GM12864 (cell line): ENCODE measurements at places on chromosomes 7 and 10.

DNA sequence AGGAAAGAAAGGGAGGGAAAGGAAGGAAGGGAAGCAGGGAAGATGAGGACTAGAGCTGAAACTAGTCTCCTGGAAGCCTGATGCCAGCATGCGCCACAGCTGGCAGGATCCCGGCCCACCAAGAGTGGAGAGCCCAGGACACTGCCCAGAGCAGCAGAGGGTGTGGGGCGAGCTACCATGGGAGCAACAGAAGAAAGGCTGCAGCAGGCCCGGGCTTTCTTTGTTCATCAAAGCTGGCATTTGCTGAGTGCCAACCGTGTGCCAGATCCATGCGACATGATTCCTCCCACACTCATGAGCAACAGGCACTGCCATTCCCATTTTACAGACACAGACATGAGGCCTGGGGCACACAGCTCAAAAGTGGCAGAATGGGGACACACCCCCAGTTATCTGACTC lies 68.9 kb downstream of the FAM53B start:
- DNase-seq = no peak

DNA sequence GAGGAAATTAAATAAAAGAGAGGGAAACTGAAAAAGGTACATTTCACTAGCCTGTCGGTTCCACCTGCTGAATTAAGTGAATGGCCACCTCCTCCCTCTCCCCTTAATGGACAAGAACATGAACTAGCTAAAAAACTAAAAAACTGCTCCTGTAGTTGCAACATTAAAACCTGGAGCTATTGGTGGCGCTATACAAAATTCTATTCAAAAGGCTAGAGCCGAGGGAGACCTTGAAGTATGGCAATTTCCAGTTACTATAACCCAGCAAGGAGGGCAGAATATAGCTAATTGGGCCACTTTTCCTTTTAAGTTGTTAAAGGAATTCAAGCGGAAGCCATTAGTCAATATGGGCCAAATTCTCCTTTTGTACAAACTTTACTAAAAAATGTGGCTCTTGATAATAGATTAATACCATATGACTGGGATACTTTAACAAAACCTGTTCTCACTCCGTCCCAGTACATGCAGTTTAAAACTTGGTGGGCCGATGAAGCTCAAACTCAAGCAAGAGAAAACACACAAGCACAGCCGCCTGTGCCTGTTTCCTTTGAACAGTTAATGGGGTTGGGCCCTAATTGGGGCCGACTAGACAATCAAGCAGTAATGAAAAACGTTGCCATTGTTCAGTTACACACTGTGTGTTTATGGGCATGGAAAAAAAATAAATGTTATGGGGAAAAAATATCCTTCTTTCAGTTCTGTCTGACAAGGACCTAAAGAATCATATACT lies 6.5 kb upstream of the CHST3 start:
- no peak for DNase-seq

DNA sequence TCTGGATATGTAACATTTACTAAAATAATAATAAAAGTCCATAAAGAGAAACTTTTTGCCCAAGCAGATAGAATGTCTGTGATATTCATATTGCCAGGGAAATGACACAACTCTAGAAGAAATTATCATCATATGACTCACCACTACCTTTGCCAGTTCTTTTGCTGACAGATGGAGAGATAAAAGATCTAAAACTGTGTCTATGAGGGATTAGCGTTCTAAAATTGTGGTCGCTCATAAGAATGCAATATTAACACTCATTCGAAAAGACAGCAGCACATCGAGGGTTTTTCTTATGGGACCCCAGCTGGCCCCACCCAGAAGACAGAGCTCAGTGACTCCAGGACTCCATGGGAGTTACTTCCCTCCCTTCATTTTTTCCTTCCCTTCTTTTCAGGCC lies 16.6 kb upstream of the LANCL2 start:
- DNase-seq = no peak

GRCh38 chr10:74892839-74893238 lies 66.4 kb downstream of the KAT6B start:
- DNase-seq = no peak

GRCh38 chr7:117113871-117114270 lies 160.6 kb downstream of the ST7 start:
- no peak for DNase-seq

- no peak for DNase-seq
Observed at GRCh38 chr10:92149261-92149660, 141.6 kb downstream of the CPEB3 start.

DNA sequence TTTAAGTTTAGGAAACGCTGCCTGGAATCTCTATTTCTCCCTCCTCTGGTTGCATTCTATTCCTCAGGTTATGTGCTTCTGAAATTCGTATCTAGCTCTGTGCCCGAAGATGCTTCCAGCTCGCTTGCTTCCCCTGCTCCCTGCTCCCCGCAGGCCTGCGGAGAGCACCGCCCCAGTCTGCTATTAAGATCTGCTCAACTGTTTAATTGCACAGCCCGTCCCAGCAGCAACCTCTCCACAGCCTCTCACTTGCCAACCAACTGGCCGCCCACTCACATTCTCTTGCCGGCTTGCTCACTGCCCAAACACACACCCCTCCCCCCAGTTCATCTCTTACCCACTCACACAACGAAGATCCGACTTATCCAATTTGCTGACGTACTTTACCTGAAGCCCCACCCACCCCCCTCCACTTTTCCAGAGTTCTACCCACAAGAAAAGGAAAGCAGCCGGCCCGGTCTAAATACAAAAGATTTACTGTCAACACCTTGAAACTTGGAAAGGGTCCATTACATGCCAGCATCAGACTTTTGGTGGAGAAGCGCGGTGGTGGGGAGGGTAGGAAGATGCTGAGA lies 167.3 kb upstream of the KLF14 start:
- no peak for DNase-seq

GRCh38 chr10:131693766-131694165 lies 207.0 kb upstream of the PPP2R2D start:
- DNase-seq = no peak

- no peak for DNase-seq
Observed at GRCh38 chr10:48913674-48914073, 26.0 kb downstream of the LRRC18 start.

GRCh38 chr10:83925133-83925532 lies 214.2 kb upstream of the GHITM start:
- no peak for DNase-seq

DNA sequence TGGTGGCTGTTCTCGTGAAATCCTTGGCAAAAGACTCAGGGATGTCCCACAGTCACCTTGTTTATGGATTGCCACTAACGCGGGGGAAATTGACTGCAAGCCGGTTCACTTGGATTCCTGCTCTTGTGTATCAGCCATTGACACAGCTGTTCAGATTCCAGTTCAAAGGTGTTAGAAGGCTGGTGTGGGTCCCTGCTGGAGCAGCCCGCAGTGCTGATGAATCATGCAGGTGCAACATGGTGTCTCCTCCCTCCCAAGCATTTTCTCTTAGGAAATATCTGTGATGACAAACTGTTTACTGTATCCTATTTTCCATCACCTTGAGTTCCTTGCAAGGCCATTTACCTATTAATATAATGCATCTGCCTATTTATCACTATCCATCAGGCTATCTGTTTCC lies 170.1 kb downstream of the GATA3 start:
- DNase-seq = no peak

DNA sequence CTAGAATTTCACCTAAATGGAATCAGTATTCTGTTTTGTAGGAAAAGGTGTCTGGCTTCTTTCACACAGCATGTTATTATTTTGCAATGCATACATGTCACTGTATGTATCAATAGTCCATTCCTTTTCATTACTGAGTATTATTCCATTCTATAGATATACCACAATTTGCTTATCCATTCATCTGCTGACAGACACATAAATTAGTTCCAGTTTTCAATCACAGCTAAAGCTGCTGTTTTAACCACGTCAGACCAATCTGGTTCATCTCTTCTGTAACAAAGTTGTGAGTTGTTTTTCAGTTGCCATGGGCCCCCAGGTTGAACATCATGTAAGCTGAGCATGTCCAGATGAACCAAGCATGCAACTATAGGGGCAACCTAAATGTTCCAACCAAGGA lies 282.1 kb upstream of the MKLN1 start:
- no peak for DNase-seq

DNA sequence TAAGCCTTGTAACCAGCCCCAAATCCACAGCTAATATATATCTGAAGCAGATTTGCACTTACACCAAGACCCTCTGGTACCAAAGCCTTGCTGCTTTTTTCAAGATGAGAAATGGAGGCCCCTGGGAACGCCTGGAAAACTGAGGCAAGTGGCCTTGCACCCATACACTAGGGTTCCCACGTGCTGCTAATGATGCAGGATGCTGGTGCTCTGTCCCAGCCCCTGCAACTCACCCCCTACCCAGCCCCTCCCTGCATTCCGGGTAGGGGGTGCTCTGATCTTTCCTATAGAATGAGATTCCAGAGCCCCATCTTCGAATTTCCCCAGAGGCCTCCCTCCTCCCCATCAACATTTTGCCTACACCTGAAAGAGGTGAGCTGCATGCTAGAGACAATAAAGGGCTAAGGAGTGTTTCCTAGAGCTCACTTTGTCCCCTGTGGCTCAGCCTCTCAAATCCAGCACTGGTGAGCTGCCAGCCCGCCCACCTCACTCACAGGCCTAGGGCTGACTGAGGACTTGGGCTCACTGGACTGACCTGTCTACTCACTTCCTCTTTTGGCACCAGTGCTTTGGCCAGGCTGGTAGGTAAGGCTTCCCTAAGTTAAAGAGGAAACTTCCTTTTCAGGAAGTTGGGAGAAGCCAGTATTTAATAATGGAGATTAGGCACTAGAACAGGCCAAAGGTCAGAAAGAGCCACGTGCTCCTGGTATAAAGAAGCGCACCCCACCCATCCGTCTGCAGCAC lies 9.8 kb downstream of the RBP4 start:
- DNase-seq = no peak

- DNase-seq = no peak
Observed at GRCh38 chr7:115223959-115224358, 302.1 kb downstream of the MDFIC start.

- no peak for DNase-seq
Observed at GRCh38 chr10:22429981-22430421, 84.7 kb downstream of the SPAG6 start.

GRCh38 chr10:110007161-110007700 lies 553 bp upstream of the ADD3 start:
- no peak for DNase-seq

DNA sequence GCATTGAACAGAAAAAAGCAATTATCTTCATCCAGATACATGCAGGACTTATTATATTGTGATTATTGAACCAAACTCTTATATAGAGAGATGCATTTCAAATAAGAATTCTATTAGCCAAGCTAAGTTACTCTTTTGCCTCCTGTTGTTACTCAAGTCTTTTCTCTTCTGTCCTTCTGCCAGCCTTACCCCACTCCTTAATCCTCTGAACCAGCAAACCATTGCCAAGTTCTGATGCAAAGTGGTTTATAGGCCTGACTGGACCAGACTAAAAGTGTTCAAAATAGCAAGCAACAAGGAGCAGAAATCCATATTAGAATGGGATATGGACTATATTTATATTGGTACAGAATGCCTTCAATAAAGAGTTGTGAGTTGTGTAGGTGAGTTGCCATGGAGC lies 2.2 kb upstream of the SLC26A4 start:
- no peak for DNase-seq

DNA sequence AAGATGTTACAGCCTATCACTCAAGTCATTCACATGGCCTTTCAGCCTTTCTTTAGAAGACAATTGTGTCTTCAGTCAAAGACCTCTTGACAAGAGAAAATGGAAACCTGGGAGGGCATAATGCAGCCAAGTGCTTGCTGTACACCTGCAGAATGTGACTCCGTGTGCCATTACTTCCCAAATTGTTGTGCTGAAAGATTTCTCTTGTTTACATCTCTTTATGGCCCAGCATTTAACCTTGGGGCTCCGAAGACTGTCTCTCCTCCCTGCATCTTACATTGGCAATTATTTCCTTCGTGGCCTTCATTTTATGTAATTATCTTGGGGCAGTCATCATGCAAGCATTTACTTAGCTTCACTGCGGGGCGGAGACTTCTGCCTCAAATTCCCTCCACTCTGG lies 287.0 kb downstream of the TCF7L2 start:
- DNase-seq = no peak

- no peak for DNase-seq
Observed at GRCh38 chr7:131629217-131629882, 72.9 kb upstream of the PODXL start.

GRCh38 chr7:7816084-7816483 lies 97.7 kb upstream of the RPA3 start:
- peak; percentile 74 for DNase-seq

- DNase-seq = no peak
Observed at GRCh38 chr7:28723336-28723735, 234.8 kb downstream of the TRIL start.

- DNase-seq = no peak
Observed at GRCh38 chr10:118926441-118926840, 103.1 kb upstream of the NANOS1 start.

GRCh38 chr10:42755556-42756093 lies 27.0 kb upstream of the BMS1 start:
- no peak for DNase-seq

DNA sequence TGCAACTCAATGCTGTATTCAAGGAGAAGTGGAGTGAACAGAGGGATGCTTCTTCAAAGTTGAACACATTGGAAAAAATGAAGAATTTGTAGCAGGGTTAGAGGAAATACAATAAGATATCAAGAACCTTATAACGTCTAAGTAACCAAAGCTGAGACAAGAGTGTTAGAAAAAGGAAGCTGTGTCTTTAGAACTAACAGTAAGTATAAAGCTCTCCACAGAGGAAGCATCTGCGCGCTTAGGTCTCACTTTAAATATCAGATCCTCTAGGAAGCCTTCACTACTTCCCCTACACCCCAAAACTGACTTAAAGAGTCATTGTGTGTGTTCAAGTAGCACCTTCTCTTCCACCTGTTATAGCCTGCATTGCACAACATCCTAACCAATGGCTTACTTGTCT lies 43.0 kb downstream of the CH25H start:
- no peak for DNase-seq

DNA sequence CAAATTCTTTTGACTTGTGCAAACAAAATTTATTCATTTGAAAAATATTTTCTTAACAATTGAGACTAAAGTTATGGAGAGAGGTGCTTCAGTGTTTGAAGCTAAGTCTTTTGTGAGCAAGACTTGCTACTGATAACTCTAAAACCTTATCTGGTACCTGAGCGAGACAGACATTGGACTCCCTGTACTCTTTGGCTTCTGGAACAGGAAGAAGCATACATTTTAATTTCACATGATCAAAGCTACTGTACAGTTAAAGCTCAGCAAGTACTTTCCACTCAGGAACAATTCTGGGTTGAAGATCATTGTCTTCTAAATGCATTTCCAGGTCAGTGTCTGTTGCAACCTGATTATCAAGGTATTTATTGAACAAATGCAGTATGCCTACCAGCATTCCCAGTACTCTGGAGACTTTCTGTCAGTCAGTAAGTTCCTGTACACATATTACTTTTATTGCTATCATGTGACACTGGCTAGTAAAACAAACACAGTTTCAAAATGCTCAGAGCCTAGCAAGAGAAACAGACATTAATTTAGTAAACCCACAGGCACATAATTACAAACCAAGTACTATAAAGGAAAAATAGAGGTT lies 42.4 kb downstream of the CABCOCO1 start:
- no peak for DNase-seq

GRCh38 chr7:155856656-155857055 lies 44.4 kb upstream of the SHH start:
- no peak for DNase-seq
